ENCODE measurements at places on chromosomes 5 and 9. TPM values are rescaled to one million over a fixed set of nuclear protein-coding genes. Genes with fewer than 3 reads are reported as not detected.
A peak's percentile ranks its signal among the peaks of the same experiment; 100 is the strongest.

PAPPA gene
- not detected for total RNA-seq

TGFBI gene
- 14.6 TPM for total RNA-seq

OLFML2A gene
- not detected for total RNA-seq

ZNG1F gene
- 12.9 TPM for total RNA-seq

RNF224 gene
- not detected for total RNA-seq

SH3GL2 gene
- not detected for total RNA-seq

CCNG1 gene
- 144 TPM for total RNA-seq

ZNF189 gene
- 14.6 TPM for total RNA-seq

WDR38 gene
- not detected for total RNA-seq

LCN2 gene
- not detected for total RNA-seq

ABL1 gene
- 32.9 TPM for total RNA-seq

GRCh38 chr9:90175865-90176264 is 466.8 kb downstream of the DIRAS2 start:
- DNase-seq: no peak

- no peak for DNase-seq
Measured at GRCh38 chr9:96186591-96187011, 115.4 kb downstream of the HSD17B3 start.

GRCh38 chr9:72893437-72893836 is 59.4 kb downstream of the ALDH1A1 start:
- DNase-seq: no peak

GRCh38 chr5:111129938-111130337 is 37.8 kb downstream of the WDR36 start:
- DNase-seq: no peak

- DNase-seq: no peak
Measured at GRCh38 chr5:98583586-98583985, 189.9 kb upstream of the RGMB start.

DNA sequence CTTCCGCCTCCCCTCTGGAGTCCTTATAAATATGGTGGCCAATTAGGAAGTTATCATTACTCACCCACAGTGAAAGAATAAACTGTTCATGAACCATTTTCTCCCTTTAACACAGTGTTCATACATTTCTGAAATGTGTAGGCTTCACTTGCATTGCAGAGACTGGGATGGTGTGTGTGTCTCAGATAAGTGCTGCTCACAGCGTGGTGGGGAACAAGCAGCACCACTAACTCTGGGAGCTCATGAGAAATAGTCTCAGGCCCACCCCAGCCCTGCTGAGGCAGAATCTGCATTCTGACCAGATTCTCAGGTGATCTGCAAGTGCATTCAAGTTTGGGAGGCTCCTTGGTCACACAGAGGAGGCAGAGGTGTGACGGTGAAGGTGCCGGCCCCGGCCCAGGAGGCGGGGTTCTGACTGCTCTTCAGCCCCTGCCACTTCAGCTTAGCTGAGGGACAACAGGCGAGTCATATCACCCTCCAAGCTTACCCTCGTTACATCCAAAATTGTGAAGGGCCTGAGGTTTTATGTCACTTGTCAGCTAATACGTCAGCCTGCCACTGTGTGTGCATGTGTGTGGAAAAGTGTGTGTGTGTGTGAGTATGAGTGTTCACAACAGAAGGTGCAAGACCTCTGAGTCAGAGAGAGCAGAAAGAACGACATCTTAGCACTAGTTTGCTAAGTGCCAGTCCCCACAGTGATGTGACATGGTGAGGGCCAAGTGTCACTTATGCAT is 34.7 kb downstream of the DAP start:
- DNase-seq: no peak

- DNase-seq: peak; percentile 39
Measured at GRCh38 chr5:69492923-69493395, 369 bp downstream of the OCLN start.

DNA sequence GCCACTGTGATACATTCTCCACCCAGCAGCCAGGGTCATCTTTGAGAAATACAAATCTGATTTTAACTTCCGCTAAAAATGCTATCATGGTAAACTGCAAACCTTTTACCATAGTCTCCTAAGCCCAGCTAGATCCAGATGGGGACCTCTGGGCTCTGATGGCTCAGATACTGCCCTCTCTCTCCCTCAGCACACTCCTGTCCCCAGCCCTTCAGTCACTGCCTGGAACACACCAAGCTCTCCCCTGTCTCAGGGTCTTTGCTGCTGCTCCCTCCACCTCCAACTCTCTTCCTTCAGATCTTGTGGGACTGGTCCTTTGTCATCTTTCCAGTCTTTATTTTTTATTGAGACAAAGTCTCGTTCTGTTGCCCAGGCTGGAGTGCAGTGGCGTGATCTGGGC is 65.1 kb downstream of the SPRY4 start:
- no peak for DNase-seq

DNA sequence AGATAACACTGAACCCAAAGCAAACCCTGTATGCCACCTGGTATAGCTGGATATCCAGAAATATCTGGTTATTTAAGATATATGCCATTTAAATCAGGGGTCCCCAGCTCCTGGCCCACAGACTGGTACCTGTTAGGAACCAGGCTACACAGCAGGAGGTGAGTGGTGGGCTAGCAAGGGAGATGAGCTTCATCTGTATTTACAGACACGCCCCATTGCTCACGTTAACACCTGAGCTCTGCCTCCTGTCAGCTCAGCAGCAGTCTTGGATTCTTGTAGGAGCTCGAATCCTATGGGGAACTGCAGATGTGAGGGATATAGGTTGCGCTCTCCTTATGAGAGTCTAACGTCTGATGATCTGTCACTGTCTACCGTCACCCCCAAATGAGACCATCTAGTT is 646.6 kb downstream of the TLE4 start:
- no peak for DNase-seq

- DNase-seq: no peak
Measured at GRCh38 chr9:37471942-37472684, 6.9 kb upstream of the ZBTB5 start.

- no peak for DNase-seq
Measured at GRCh38 chr9:95587021-95587964, 70.5 kb upstream of the PTCH1 start.

- no peak for DNase-seq
Measured at GRCh38 chr5:65326922-65327321, 154.8 kb downstream of the ADAMTS6 start.

GRCh38 chr9:105445203-105445881 is 2.5 kb upstream of the FSD1L start:
- DNase-seq: no peak

DNA sequence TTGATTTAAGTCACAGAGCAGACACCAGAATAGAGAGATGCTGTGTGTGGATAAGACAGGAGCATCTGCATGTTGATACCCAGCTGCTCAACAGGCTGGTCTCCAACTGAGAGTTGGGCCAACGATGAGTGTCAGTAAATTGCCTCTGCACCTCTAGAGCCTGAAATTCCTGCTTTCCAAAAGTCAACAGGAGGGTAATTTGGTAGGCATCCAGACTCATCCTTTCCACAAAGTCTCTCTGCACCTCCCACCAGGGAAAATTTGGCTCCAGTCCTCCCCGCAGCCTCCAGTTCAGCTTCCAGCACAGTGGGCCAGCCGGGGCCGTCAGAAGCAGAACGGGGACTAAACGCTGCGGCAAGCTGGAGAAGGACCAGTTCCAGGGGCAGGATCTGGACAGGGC is 136.9 kb downstream of the RFK start:
- DNase-seq: no peak

DNA sequence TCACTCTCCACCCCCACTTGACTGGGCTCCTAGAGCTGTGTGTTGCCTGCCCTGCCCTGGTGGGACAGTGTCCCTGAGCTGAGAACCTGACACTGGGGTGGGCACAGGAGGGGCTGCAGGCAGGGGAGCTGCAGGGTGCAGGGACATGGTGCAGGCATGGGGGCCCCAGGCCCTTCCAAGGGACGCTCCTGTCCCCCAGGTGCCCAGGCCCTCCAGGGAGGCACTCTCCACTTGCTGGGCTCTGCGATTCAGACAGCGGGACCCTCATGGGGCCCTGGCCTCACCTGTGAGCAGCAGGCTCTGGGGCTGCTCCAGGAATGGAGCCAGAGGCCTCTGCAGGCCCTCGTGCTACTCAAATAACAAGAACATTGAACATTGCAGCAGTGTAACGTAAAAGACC is 89.4 kb downstream of the BARX1 start:
- DNase-seq: no peak

DNA sequence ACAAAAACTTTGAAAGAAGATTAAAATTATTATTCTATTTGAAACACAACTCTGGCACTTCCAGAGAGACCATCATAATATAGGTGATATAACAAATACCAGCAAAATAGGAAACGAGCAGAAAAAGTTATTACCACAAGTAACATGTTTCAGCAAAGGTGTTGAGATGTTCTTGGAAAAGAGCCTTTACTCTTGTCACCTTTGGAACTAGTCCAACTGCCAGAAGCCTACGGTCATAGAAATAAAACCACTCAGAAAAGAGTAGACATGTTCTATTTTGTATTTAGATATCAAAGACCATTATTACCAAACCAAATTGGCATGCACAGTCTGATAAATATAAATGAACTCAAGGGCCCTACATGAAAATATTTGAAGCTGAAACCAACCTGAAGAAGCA is 145.0 kb upstream of the DMAC1 start:
- no peak for DNase-seq

DNA sequence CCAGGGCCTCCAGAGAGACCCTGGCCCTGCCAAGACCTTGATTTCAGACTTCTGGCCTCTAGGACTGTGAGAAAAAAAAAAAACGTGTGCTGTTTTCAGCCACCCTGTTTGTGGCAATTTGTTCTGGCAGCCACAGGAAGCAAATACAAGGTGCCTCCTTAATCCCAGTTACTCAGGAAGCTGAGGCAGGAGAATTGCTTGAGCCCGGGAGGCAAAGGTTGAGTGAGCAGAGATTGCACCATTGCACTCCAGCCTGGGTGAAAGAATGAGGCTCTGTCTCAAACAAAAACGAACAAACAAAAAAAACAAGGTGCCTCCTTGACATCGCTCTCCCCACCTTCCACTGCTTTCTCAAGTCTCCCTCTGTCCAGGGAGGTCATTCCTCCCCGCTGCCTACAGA is 98.0 kb downstream of the GABBR2 start:
- no peak for DNase-seq

DNA sequence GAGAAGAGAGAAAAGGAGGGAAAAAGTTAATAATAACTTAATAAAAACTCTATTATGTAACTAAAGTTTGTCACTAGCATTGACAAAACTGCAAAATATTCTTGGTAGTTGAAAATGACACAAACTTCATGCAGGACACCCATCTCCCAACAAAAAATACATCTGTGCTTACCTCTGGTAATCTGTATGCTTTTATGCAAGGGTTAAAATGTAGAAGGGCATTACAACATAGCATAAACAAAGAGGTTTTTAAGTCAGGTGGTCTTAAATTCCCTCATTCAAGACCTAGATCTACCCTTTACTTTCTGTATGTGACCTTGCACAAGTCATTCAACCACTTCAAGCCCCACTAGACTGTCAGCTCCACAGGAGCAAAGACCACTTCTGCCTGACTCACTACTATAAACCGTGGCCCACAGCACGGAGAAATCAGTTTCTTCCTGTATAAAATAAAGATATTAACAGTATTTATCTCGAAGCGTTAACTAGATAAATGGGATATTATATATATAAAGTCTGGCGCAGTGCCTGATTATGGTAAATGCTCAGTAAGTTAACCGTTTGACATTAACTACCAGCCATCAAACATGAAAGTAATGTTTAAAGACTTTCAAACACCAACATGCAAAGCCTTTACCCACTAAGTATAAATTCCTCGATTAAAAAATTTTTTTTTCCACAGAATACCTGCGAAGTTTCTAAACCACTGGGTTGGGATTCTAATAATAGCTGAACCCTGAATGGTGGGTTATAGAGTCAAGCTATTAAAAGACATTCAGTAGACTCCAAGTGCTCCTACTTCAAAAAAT is 2.0 kb downstream of the FBXL17 start:
- DNase-seq: no peak

DNA sequence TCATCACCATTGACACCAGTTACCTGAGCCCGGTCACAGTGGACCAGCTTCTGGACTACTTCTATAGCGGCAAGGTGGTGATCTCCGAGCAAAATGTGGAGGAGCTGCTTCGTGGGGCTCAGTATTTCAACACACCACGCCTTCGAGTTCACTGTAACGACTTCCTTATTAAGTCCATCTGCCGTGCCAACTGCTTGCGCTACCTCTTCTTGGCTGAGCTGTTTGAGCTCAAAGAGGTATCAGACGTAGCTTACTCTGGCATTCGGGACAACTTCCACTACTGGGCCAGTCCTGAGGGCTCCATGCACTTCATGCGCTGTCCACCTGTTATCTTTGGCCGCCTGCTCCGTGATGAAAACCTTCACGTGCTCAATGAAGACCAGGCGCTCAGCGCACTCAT is 520 bp downstream of the CCIN start:
- no peak for DNase-seq

DNA sequence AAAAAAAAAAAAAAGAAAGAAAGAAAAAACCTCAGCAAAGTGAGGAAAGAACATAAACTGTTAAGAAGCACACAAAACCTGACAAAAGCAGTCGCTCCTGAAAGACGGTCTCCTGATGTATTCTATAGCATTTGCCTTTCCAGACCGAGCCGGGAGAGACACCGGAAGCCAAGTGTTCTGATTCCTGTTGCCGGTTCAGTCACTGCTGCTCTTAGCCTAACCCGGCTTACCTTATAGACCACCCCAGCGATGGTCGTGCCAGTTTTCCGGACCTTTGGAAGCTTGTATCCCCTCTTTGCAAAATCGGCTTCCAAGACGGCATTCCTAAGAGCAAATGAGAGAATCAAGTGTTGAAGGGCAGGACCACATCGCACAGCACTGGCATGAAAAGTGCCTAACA is 630 bp downstream of the PSMB7 start:
- no peak for DNase-seq

GRCh38 chr5:172361566-172362238 is 78.1 kb upstream of the UBTD2 start:
- no peak for DNase-seq

- no peak for DNase-seq
Measured at GRCh38 chr5:15215056-15215455, 284.9 kb upstream of the FBXL7 start.

DNA sequence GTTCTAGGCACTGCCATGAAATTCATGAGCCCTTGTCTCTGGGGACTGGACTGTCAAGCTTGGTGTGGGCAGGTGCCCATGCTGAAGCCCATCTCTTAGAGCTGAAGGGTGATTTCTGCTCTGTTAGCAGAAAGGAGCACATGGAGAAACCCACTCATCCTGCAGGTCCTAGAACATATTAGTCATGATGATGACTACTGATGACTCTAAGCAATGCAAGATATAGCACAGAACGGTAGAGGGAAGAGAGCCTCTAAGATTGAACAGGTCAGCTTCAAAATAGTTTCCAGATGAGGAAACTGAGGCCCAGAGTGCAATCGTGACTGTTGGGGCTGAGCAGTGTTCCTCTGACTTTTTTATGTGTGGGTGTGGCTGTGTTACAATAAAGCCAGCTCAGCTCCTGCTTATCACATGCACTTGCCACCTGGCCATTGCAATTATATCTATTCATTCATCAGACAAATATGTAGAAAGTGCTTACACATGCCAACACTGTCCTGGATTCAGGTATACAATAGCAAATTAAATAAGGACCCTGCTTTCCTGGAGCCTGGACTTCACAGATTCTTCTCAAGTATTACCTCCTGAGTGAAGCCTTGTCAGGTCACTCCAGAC is 140.2 kb upstream of the BRINP1 start:
- DNase-seq: no peak

All from activated naive CD8-positive, alpha-beta T cell treated with anti-CD3 and anti-CD28 coated beads, Interleukin-2, amount 10 ng/mL, durations not matched to agents 7 days and 5 days (primary cell).